LoVo (cell line): ENCODE measurements at places on chromosomes 3 and 15.

DNA sequence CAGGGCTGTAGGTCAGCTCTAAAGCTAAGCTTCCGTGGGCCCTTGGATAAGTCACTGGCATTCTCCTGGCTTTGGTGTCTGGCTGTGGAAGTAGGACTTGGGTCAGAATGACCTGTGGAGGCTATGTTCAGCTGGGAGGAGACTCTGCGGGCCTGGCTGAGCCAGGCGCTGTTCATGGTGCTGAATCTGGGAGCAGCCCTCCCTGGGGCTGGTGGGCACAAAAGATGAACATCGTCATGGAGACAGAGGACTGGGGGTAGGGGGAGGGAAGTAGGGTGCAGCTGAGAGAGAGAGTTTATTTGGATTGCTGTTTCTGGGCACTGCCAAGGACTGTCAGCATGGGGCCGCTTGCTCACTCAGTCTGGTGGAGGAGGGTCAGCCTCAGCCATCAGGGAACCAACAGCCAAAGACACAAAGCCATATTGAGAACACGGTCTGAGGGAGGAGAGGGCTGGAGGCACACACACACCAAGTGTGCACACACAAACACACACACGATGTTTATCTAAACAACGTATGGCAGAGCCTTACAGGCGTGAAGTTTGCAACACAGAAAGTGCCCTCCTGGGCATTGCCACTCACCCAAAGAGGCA lies 120.7 kb upstream of the LINGO1 start:
- DNase-seq, result peak; percentile 15

DNA sequence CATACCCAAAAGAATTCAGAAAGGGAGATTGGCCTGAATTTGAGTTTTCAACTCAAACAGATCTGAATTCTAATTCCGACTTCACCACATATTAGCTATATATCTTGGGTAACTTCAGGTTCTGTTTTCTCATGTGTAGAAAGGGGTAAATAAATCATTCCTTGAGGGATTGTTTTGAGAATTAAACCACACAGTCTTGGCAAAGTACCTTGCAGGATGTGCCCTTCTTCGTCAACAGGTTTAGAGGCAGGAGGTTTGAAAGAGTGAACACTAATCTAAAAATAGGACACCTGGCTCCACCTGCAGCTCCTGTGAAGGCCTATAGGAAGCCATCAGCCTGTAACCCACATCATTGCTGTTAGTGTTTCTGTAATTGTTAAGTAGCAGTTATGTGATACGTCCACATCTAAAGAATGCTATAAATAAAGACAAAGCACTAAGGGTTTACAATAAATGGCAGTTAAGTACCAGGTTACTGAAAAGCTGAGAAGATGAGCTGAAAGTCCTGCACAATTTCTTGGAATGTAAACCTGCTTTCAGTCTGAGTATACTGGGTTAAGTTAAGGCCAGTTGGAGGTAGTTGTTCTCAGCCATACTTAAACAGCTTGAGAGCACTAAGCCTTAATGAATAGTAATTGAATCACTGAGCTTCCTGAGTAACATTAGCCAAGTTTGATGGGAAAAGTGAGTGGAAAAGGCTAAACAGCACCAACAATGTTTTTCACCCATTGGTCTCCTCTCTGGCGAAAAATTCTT lies 6.0 kb downstream of the CCDC80 start:
- no peak for DNase-seq

DNA sequence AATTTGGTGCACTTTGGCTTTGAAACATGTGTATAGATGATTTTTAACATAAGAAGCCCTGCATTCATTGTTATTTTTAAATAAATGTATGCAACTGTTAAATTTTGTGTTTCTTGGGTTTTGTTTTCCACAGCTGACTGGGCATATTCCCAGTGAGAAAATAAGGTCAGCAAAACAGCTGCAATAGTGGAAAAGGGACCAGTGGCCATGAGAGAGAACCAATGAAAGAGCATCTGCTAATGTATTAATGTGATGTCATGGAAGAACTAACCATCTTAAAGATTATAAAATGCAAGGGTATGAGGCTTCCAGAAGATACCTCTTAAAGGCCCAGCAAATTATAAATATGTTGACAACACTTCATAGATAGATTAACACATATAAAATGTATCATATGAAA lies 31.0 kb upstream of the KBTBD12 start:
- no peak for DNase-seq

GRCh38 chr15:69225355-69226022 lies 65.1 kb downstream of the GLCE start:
- DNase-seq, result peak; percentile 23

DNA sequence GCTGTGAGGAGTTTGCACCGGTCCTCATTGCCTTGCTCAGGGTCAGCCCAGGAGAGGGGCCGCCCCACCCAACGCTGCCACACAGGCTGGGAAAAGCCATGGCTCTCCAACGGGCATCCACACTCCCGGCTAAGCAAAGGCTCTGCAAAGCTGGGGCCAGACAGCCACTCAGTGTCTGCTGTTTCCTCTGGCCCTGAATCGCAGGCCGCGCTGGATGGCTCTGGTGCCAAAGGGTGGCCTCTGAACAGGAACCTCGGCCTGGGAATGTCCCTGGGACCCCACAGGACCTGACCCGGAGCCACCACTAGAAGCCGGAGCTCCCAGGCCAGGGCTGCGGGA lies 42.9 kb downstream of the RPN1 start:
- no peak for DNase-seq

- DNase-seq, result no peak
Measured at GRCh38 chr3:175865724-175866123, 1006.6 kb downstream of the NAALADL2 start.

- no peak for DNase-seq
Measured at GRCh38 chr3:148002705-148003205, 593.6 kb downstream of the ZIC1 start.

DNA sequence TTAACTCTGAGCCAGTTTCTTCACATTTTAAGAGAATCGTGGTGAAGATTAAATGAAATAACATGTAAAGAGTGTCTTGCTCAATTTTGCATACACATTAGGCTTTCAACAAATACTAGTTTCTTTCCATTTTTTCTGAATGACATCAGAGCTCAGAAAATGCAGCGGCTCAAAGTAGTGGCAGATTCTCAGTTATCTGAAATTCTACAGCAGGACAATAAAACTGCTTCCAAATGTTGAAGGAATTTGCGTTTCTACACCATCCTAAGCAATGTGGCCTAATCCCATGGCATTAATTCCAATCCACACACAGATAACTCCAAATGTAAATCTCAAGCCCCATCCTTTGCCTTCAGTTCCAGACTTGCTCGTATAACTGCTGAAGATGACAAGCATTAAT lies 115.8 kb downstream of the PLCH1 start:
- no peak for DNase-seq

DNA sequence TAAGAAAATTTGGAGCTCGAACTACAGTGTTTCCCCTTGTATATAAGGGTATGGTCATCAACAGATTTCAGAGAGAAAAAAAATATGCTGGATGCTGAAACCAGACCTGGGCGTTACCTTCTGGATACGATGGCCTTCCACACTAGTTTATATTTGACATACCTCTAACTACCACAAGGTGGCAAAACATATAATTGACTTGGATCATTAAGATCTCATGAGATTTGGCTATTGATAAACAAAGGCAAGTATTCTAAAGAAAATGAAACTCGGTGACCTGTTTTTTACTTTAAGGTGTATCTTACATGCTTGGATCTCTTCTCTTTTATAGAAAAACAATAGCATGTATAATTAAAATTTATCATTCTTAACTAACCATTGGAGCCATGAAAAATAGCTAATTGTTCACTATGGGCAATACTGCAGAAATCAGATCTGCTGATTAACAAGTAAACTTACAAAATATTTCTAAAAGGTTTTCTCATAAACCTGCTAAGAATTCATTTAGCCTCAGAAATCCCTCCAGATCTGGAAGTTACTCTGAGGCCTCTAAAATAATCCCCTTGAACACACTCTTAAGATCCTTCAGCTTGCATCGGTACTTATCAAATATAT lies 300.6 kb upstream of the KCNH8 start:
- DNase-seq, result peak; percentile 44

- no peak for DNase-seq
Measured at GRCh38 chr3:99713440-99713839, 75.0 kb downstream of the COL8A1 start.
